ENCODE measurements at places on chromosomes 3 and 15.
A peak's percentile ranks its signal among the peaks of the same experiment; 100 is the strongest.

DNA sequence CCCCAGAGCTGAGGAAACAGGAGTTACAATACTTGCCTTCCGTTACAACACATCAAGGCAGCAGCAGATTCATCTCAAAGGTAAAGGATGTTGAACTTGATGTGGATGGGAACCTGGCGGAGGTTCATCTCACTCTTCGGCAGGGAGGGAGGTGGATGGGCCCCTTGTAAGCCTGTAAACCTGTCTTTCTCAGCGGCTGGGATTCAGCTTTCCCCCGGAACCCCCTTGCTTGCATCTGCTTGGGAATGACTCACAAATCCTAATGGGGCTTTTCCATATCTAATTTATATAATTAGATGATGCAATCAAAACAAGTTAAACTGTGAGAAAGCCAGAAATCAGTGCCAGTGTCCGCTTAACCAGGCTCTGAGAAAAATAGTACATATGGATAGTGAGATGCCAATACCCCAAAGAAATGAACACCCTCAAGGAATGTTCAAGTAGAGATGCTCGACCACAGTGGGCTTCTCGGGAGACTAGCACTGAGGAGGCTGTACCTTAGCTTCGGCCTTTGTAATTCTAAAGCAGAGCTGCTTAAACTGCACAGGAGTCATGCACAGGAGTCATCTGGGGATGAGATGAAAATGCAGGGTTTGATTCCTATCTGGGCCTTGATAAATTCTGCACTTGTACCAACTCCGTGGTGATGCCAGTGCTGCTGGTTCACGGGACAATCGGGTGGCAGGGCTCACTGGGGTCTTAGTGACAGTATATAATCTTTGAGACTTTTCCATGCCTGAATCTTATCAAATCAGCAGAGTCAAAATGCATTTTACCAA, 2.2 kb upstream of the FAM240A start:
- DNase-seq: no peak

GRCh38 chr3:190081389-190081788, 39.3 kb downstream of the P3H2 start:
- no peak for DNase-seq

GRCh38 chr3:126021702-126022101, 52.7 kb downstream of the ROPN1B start:
- no peak for DNase-seq

GRCh38 chr15:36218322-36218721, 361.1 kb upstream of the CDIN1 start:
- DNase-seq: no peak

DNA sequence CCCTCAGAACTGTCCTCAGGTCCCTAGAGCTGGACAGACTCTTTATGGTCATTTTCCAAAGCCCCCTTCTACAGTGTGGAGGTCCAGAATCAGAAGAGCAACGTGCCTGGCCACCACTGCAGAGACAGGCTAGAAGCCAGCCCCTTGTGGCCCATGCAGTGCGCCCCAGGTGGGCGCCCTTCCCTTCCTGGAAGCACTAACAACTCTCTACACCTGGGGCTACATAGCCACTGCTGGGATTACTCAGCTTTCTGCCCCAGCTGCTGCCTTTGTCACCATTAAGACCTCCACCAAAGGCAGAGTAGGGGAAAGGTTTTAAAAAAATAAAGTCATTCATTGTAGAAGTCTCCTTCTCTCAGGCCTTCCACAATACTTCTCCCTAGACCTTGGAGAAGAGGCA, 2.3 kb downstream of the RASGRP1 start:
- DNase-seq: no peak

DNA sequence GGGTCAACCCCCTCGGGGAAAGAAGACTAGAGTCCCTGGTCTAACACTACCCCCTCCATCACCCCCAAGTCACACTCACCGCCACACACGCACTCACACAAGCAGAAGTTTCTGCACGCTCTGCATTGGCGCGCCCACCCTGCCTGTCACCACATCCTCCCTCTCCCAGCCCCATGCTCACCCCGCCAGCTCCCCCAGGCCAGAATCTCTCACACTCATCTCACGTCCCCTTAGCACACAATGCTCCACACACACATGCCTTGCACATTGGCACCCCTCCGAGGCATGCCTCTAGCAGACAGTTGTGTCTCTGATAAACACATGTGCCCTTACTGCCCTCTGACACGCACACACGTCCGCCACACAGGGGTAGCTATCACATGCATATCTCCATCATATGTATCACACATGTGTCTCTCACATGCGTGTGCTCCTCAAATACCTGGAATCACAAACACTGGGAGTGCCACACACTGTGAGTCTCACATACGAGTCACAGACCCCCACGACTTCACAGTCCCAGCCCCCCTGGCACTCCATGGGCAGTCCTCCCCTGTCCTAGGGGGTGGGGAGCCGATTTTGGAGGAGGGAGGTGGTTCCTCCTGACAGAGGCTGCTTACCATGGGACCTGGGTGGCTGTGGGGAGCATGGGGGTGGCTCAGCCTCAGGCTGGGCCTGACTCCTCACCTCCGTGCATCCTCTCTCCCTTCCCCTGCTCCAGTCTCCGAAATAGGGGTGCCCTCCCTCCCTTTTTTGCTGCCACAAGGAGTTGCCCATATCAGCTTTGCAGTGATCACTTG, 898 bp downstream of the FBLN2 start:
- no peak for DNase-seq

GRCh38 chr3:190119461-190120268, 1.0 kb downstream of the P3H2 start:
- no peak for DNase-seq

DNA sequence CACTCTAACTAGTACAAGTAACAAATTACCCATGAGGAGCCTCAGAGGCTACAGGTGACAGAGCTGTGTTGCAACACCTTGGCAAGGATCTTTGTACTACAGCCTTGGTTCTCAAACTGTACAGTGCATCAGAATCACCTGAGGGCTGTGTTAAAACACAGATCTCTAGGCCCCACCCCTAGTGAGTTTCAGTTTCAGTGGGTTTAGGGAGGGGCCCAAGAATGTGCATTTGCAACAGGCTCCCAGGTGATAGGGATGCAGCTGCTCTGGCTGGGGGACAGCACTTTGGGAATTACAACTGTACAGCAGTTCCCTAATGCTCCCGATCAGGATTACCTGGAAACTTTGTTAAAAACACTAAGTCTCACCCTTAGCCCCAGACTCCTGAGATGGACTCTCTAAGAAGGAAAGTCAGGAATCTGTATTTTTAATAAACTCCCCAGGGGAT, 66.1 kb upstream of the NR2F2 start:
- DNase-seq: no peak

- DNase-seq: no peak
Measured at GRCh38 chr3:33746416-33747116, 28.5 kb upstream of the CLASP2 start.

- DNase-seq: no peak
Measured at GRCh38 chr3:109050591-109051167, 67.3 kb downstream of the MORC1 start.

GRCh38 chr3:133466531-133467386, 66.9 kb downstream of the BFSP2 start:
- DNase-seq: no peak

DNA sequence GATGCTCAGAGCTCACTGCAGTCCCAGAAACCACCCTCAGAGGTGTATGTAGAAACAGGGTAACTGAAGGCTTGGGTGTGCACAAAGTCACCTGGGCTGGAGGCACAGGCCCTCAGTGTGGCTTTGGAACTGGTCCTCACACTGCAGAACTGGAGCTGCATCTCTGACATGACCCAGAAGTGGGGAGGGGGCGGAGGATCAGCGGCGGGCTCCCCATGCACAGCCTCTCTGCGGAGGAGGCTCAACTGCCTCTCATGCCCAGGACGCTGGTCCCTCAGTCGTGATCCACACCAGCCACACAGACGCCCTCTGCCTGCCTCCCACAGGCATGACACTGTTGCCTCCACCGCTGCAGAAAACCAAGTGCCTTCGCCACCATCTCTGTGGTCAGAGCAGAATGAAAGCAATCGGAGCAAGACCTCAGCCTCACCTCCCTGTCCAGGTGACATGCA, 73.7 kb downstream of the TM2D3 start:
- no peak for DNase-seq

DNA sequence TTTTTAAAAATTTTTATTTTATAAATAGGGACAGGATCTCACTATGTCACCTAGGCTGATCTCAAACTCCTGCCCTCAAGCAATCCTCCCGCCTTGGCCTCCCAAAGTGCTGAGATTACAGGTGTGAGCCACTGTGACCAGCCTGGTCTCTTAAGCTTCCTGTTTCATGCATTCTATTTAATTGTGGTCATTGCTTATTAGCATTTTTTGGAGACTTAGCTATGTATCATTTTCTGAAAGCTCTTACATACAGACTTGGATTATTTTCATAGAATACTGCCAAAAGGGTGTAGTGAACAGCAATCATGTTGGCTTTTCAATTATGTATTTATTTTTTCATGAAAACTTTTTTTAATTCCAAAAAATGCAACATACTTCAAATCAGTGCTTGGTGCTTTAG, 51.5 kb upstream of the DCUN1D1 start:
- DNase-seq: no peak

- DNase-seq: no peak
Measured at GRCh38 chr15:81265256-81265943, 58.5 kb downstream of the STARD5 start.

DNA sequence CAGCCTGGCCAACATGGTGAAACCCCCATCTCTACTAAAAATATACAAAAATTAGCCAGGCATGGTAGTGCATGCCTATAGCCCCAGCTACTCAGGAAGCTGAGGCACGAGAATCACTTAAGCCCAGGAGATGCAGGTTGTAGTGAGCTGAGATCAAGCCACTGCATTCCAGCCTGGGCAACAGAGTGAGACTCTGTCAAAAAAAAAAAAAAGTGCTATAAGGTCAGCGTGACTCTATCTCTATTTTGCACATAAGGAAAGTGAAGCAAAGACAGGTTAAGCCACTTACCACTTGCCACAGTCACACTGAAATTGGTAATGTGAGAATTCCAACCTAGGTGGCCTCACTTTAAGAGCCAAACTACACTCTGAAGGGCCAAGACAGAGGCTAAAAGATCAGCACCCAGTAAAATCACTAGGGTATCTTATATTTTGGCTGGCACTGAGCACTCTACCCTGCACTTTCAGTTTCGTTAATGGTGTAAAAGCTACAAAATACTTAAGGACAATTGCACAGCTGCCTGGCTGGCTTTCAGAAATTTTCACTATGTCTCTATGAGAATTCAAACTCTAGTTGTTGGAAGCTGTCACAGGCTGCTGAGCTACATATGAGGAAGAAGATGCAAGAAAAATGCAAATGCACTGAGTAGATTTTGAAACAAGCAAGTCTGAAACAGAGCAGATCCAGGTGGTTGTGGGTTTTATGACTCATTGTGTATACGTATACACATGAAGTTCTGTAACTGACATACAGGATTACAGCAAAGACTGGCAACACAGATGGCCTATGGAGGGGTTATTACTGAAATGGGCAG, 32.7 kb downstream of the TRANK1 start:
- peak; percentile 81 for DNase-seq

DNA sequence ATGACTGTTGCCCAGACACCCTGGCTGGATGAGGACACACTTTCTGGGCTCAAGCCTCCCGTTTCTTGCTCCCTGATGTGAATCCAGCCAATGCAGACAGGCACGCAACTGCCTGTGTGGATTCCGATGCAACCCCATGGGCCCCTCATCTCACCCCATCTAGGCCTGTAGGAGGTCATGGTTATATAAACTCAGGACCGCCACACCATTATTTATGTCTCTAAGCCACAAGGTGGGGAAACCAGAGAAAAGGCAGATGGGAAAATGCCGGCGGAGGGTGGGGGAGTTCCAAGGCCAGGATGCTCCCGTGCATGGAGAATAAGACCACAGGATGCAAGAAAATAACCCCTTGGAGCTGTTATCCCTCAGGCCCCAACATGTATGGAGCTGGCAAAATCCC, 2.0 kb downstream of the MESP1 start:
- no peak for DNase-seq

DNA sequence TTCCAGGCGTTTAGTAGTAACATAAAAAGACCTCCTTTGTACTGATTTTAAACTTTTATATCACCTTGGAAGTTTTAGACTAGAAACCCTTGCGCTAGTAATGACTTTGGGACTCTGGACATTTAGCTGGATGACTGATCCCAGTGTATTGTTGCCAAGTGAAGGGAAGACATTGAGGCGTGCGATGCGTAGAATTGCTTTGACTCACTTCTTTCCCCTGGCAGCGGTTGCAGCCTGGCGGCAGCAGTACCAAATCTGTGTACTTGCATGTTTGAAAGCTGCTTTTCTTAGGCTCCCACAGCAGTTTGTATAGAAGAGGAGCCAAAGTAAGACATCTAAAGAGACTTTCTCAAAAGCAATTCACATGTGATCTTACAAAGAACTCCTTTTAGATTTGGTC, 151.6 kb downstream of the BBX start:
- DNase-seq: no peak

DNA sequence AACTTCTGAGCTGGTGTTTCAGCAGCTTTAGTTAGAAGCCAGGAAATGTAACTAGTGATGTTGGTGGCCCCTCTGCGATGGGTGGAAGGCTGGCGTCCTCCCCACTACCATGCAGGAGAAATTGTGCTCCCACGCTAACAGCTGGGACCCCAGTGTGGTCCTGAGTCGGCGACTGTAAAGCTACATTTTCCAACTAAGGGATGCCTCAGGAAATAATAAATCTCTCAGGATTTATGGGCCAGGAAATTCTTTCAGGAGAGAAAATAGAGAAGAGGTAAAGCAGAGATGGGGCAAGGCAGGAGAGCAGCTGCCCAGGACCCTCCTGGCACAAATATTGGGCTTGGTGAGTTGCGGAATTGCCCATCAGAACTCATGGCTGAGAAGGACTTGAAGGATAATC, 186.9 kb downstream of the OPA1 start:
- DNase-seq: no peak

DNA sequence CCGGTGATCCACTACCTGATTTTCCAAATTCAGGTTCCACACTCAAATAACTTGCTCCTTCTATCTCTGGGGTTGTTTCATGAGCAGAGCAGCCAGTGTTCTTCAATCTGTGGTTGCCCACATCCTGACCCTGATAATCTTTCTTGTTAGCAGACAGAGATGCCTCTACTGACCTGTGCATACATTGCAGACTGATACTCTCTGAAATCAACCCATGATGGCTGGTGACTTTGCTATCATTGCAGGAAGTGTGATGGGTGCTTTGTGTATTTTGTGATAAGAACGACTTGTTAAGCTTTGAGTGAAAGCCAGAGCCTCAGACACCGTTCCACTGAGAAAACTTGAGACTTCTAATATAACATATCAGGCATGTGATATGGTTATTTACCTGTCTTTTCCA, 39.9 kb downstream of the GATM start:
- DNase-seq: no peak

- no peak for DNase-seq
Measured at GRCh38 chr3:87780811-87781210, 278.0 kb downstream of the CGGBP1 start.

GRCh38 chr3:111033470-111034050, 38.1 kb upstream of the NECTIN3 start:
- no peak for DNase-seq

GRCh38 chr15:74505837-74506514, 35.0 kb upstream of the ARID3B start:
- DNase-seq: no peak

Measured in AG04450 (cell line).